ENCODE measurements at places on chromosomes 5 and 9.

GRCh38 chr9:72297516-72297915 lies 67.5 kb downstream of the ZFAND5 start:
- DNase-seq = no peak

DNA sequence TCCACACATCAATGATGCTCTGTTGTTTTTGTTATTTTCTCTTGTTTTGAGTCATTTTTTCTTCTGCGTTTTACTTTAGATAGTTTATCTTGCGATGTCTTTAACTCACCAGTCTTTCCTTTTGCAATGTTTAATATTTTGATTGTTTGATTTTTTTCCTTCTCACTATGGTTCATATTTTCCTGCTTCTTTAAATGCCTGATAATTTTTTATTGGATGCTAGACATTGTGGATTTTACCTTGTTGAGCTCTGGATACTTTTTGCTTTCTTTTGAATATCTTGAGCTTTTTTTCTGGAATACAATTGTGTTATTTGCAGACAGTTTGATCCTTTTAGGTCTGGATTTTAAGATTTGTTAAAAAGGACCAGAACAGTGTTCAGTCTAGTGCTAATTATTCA lies 55.2 kb upstream of the GAS1 start:
- no peak for DNase-seq

GRCh38 chr9:72489986-72490385 lies 31.4 kb upstream of the TMC1 start:
- DNase-seq = no peak

- no peak for DNase-seq
These were observed 48.2 kb downstream of the RASGEF1C start for GRCh38 chr5:180160789-180161188.

DNA sequence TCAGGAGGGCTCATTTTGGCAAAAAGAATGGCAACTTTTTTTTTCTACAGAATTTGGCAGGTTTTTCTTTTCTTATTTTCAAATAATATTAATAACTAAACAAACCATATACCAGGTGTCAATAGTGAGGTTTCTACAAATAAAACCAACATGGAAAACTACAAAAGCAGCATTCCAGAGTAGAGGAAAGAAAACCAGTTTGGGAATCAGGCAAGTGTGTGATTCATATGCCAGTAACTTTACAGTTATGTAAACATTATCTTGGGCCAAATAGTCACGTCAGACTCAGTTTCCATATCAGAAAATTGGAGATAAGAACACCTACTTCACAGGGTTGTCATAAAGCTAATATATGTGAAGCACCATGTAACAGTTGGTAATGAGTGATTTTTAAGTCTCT lies 51.7 kb downstream of the FBXW11 start:
- DNase-seq = no peak

DNA sequence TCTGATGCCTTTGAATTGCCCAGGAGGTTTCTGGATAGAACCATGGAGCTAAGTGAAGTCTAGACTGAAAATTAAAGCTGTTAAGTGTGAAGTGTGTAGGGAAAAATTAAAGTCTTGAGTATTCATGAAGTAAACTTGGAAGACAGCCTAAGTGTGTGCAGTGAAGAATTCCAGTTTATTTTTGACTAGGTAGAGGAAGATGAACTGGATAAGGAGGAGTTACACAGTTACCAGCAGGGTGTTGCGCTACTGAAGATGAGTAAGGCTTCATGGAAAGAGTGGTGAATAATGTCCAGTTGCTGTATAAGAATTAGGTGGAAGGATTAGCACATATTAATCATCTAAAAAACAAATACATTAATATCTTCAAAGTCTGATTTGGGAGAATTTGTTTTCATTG lies 5.7 kb upstream of the CHD1 start:
- DNase-seq = no peak

DNA sequence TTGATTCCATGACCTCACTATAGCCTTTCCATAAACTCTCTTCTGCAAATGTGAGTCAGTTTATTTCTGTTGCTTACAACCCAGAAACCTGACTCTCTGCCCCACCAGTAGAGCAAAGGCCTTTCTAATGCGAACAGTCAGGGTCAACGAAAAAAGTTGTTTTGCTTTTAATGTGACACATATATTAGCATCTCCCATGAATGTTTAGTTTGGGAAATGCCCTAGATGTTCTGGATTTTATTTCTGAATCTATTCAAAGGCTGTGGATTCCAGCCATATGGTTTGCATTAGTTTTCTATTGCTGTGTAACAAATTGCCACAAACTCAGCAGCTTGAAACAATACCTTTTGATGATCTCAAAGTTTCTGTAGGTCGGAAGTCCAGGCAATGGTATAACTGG lies 193.5 kb downstream of the GNA14 start:
- no peak for DNase-seq

DNA sequence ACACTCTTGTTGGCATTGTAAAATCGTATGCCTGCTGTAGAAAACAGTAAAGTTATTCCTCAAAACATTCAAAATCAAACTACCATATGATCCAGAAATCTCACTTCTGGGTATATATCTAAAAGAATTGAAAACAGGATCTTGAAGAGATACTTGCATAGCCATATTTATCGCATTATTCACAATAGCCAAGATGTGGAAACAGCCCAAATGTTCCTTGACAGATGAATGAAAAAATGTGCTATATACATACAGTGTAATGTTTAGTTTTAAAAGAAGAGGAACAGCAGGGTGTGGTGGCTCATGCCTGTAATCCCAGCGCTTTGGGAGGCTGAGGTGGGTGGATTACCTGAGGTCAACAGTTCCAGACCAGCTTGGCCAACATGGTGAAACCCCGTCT lies 234.1 kb upstream of the DAB2 start:
- DNase-seq = no peak

GRCh38 chr9:136808806-136809158 lies 1.0 kb downstream of the RABL6 start:
- DNase-seq = no peak

DNA sequence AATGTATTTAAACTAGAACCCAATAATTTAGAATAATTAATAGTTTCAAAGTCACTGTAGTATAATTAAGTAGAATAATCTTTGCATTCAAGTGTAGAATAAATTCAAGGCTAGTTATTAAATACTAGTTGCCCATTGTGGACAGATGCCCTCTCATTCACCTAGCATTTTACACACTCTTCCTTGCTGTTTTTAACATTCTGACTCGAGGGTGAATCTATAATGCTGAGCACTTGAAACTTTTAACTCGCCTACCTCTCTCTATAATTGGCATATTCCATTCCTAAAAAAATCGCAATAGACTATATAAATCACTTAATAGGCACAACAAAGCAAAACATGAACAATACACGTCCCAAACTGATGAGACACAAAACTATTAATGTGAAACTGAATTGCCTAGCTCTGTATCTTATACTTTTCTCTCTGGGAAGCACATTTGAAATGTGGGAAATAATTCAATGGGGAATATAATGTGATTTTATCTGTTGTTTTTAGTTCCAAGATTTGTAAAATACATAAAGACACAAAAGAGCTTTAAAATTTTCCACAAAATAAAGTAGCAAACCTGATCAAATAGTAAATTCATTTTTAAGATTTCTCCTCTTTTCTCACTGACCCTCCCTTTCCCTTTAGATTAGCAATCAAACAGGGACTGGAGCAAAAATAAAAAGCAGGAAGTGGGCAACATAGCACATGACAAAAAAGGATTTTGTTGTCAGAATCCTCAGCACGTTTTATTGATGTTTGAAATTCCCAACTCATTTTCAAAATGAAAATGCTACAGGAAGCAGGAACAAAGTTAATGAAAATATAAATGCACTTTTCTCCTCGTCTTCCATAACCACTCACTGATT lies 295.6 kb downstream of the PDE4D start:
- DNase-seq = no peak

GRCh38 chr9:1129382-1129781 lies 79.2 kb downstream of the DMRT2 start:
- DNase-seq = no peak

GRCh38 chr9:3401221-3401954 lies 124.4 kb downstream of the RFX3 start:
- DNase-seq = no peak

GRCh38 chr9:82720515-82720914 lies 342.4 kb downstream of the RASEF start:
- DNase-seq = no peak

GRCh38 chr9:121844562-121844961 lies 193.1 kb downstream of the DAB2IP start:
- DNase-seq = no peak

DNA sequence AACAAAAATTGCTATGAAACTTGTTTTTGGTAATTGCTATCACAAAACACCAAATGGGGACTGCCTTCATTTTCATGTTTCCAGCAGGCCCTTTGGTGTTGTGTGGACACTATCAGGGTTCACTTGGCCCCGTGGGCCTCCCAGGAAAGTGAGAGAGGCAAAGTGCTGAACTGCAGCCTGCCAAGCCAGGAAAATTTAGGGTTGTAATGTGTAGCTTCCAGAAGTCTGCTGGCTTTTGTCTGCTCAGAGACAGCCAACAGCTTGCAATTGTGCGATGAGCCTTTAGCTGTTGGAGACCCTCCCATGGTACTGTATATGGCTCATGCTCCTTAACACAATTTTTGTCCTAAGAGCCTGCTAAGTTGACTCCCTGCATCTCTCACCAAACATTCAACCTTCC lies 105.7 kb upstream of the EQTN start:
- no peak for DNase-seq

GRCh38 chr5:98321361-98321760 lies 452.1 kb upstream of the RGMB start:
- DNase-seq = no peak

DNA sequence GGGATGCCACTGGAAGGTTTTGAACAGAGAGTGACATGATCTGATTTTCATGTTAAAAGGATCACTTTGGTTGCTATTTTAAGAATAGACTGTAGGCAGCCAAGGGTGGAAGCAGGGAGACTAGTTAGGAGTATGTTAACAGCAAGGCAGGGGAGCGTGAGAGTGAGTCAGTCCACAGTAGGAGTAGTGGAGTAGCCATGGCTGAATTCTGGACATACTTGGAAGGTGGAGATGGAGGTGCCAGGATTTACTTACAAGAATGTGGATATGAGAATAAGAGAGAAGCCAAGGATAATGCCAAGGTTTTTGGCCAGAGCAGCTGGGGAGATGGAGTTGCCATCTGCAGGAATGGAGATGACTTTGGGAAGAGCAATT lies 118.8 kb downstream of the GALNT10 start:
- no peak for DNase-seq

DNA sequence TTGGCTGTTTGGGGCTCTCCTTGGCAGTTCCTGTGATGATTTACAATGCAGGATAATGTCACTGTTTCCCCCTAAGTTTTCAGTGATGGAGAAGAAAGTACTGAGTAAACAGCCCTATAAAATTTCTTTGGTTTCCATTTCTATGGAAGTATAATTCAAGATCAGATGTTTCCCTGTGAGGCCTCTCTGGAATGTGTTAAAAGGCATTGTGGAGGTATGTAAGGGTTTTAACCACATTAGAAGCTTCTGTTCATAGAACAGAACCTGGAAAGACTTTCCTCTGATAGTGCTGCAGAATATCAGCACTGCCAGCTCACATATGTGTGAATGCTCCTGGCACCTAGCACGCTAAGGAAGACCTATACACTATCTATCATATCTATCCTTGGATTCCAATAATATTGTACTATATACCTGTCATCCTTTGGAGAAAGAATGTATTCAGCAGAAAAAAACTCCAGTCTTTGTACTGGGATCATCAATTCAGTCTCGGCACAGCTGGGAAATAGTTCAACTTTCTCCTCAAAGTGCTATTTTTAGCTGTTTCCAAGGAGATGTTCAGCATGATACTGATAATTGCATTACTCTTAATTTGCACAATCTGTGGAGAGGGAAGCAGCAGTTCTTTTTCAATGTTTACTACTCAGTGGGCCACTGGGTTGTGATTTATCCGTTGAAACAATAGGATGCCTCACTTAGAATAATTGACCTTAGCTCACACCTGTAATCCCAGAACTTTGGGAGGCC lies 21.9 kb downstream of the TTC1 start:
- no peak for DNase-seq

DNA sequence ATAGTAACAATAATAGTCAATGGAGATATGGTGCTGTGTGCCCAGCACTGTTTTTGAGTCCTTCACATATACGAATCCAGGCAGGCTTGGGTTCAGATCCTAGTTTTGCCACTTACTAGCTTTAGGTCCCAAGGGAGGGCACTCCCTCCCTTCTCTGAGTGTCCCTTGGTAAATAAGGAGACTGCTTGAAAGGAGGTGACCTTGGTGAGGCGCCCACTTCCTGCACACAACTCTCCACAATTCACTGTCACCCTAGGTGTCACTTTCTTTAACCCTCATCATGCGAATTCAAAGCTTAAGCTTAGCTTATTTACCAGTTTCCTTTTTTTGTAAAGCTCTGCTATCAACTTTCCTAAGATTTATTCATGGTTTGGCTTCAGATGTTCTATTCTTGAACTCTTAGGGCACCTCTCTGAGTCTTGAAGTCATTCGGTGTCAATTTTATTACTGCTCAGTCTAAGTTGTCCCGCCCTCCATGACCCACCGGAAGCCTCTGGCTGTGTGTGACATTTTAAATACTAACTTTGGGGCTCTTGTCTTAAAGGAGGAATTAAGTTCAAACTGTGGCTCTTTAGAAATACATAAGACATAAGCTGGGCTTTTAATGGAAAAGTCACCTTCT lies 170.7 kb upstream of the ZNF618 start:
- DNase-seq = peak; percentile 33

DNA sequence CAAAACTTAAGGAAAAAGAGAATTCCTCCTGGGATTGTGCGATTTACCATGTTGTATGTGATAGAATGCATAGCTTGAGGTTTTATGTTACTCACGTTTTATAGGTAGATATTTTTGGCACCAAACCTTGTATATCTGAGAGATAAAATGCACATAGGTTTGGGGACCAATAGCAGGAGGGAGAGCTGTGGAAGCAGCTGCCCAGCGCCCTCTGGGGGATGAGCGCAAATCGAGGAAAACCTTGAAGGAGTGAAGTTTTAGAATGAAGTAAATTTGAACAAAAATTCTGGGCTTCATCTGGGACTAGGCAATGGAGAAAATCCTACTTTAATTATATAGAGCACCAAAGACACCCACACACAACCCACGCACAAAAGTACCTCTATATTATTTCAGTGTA lies 197.0 kb downstream of the ADCY2 start:
- DNase-seq = no peak

DNA sequence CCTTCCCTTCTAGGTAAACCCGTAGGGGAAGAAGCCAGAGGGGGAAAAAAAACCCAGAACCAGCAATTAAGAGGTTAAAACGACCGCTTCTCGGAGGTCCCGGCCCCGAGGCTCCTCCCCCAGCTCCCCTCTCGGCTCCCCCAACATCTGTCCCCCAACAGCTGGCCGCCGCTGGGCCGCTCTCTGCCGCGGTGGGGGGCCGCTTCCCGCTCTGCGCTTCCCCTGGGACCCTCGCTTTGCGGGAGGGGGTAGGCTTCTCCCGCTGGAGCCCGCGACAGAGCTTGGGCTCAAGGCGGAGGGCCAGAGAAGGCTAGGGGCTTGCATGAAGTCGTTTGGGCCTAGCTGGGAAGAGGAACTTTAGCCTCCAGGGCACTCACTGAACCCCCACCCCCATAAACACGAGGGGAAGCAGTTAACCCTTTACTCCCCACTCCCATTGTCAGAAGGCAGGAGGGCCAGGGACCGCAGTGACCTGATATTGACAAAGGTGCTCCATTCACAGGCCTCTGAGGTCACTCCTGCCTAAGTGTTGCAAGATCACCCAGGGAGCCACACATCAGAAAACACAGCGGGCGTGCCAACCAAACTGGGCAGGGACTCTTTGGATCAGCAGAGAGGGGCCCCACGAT lies 7.5 kb downstream of the LHX6 start:
- no peak for DNase-seq
